Mesothelial cell of epicardium (in vitro differentiated cells): ENCODE measurements at places on chromosomes 6 and 20. TPM values are rescaled to one million over a fixed set of nuclear protein-coding genes. Genes with fewer than 3 reads are reported as not detected.

TOX2 gene
- 0.64 to 0.94 TPM (median 0.70 TPM) in 3 replicates for total RNA-seq

BCAS1 gene
- total RNA-seq, result 0.18 to 0.20 TPM (median 0.20 TPM) in 3 replicates

GHRH gene
- not detected in 3 replicates for total RNA-seq

BCAS4 gene
- 12.9 to 15.9 TPM (median 15.2 TPM) in 3 replicates for total RNA-seq

HLA-DQA1 gene
- not detected in 3 replicates for total RNA-seq

FRS3 gene
- total RNA-seq, result 5.8 to 6.8 TPM (median 6.3 TPM) in 3 replicates

DNA sequence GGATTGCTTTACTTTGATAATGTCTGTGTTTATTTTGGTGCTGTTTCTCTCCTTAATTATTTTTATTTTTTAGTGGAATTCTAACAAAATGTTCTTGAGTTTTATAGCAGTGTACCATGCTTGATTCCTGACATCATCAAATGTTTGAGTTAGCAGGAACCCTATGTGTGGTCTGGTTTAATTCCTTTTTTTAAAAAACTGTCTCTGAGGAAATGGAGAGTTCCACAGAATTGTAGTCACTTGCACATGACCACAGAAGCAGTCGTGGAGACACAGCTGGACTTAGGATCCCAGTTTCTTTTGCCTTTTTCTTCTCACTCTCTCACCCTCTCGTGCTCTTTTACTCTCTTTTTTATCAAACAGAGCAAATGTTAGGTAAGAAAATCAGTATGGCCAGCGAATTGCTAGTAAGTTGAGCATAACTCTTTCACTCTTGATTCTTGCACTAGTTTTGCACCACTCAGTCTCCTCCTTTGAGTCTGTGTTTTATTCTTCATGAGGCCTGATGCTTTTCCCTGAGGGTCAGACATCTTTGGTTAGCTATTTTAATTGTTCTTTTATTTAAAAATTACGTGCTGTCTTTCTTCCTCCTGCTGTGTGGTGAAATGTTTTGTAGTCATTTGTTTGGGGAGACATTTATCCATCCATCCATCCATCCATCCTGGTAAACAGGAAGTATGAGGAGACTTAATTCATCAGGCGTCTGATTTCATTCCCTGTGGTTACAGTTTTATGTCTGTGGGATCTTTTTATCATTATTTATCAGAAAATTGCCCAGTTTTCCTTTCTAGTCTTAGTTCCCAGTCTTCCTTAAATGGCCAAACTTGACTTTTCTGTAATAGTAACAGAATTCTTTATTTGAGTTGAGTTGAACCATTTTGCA is 83.0 kb downstream of the SCAF8 start:
- no peak for DNase-seq

DNA sequence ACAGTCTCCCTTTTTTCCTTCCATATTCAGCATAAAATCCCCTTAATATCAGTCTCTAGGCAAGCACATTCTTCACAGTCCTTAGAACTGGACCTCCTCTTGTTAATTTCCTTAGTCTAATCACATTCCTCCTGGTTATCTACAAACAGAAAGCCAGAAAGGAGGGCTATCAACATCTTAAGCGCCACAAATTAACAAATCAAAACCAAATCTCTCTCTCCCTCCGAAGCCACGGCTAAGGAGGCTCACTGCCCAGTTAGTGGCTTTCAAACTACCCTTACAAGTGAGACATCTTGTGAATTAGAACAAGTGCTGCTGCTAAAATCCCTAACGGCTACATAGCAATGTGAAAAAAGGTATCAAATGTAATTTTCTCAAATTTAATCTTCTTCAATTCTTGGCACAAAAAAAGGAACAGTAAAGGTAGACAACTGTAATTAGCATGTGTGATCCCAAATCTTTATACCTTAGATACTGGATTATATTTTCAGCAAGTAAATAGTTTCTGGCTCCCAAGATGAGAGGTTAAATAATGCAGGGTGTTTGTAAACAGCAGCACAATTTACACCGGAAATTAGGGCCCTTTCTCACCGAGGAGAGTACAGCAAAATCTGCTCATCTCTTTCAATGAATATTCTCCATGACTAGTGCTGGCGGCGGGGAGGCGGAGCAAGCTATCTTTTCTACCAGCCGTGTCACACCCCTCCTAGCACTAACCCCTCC is 1.4 kb upstream of the TRIM39 start:
- DNase-seq, result peak; percentile 45

DNA sequence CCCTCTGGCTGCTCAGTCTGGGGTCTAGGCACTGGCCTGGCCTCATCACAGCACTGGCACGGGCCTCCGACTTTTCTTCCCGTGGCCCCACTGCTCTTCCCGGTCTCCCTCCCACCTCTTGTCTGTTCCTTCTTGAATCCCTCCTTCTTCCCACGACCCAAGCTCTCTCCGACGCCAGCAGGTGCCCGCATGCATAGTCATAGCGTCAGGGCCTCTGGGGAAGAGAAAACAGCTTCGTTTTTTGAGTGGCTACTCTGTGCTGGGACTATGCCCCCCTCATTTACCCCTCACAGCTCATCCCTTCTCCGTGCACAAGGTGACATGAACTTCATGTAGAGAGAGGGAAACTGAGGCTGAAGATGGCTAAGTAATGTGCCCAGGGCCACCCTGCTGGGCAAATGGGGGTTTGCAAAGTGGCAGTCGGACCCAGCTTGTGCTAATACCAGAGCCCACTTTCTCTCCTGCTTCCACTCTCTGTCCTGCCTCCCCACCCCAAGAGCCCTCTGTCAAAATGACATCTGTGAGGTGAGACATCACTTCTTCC is 59.2 kb downstream of the SYNJ2 start:
- no peak for DNase-seq

DNA sequence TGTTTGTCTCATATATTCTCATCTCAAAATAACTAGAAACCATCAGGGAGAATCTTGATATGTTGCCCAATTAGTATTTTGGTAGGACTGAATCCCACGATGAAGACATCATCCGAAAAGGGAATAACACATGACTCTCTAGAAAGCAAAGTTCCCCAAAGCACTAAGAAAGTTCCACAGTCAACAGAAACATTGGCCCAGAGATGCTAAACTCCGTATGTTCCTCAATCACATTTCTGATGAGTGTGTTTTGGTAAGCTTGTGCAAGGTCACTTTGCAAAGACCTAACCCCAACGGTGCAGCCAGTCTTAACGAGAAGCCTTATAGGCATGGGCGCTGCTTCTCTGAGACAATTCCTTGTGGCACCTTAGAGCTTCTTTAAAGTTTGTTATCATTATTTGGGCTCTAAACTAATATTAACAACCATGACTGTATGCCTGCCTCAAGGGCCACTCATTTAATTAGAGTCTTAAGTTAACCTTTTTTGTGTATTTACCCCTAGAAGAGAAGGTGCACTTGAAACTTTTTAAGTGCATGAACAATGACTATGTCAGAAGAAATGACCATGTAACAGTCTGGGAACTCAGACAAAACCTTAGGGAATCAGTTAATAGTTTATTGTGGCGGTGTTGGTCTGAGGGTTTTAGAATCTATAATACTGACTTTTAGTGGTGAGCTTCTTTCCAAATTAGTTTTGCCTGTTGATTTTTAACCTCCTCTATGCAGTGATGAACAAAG is 202.0 kb upstream of the RAB32 start:
- no peak for DNase-seq

GRCh38 chr6:46393940-46394337 is 97.3 kb downstream of the RCAN2 start:
- DNase-seq, result no peak

- no peak for DNase-seq
Observed at GRCh38 chr6:142367501-142368018, 65.8 kb downstream of the ADGRG6 start.

GRCh38 chr6:136752554-136752953 is 39.7 kb downstream of the MAP3K5 start:
- no peak for DNase-seq

- no peak for DNase-seq
Observed at GRCh38 chr6:318243-318890, 26.1 kb downstream of the DUSP22 start.

DNA sequence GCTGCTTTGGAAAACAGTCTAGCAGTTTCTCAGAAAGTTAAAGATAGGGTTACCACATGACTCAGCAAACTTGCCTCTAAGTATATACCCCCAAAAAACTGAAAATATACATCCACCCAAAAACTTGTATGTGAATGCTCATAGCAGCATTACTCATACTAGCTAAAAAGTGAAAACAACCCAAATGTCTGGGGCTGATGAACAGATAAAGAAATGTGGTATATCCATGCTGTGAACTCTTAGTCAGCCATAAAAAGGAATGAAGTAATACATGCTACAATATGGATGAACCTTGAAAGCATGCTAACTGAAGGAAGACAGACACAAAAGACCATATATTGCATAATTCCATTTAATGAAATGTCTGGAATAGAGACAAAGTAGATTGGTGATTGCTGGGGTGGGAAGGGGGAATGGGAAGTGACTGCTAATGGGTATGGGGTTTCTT is 79.9 kb upstream of the GLP1R start:
- DNase-seq, result no peak

DNA sequence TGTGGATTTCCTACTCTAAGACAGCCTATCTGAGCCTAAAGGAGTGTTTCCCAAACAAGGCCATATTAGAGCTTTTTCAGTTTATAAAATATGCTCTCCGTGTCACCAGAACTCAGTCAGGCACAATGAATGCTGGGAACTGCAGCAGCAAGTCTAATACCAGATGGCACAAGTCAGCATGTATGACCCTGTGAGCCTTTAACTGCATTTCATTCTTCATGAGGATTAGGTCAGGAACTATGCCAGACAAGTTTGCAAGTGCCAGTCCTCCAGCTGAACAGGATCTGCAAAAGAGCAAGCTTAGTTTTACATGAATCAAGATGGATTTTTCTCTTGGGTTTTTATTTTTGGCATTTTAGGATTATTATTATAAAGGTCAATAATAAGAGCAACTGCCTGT is 66.7 kb upstream of the SAMD5 start:
- no peak for DNase-seq

- no peak for DNase-seq
Observed at GRCh38 chr20:33897313-33897912, 86.3 kb downstream of the CHMP4B start.

DNA sequence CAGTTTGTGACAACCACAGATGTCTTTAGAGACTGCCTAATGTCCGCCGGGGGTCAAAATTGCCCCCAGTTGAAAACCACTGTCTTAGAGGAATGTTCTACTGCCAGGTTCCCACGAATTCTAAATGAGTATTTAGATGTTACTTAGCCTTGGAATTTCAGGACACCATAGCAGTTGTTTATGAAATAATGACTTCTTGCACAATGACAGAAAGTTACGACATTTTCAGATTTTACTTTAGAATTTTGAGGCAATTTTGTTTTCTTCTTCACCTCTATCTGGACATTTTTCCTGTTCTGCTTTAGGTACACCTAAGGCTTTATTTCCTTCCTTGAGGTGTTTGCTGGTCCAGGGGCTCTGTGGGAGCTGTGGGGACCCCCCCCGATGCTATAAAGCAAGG is 83.4 kb downstream of the CCDC170 start:
- DNase-seq, result no peak

GRCh38 chr20:13810446-13810845 is 25.6 kb downstream of the NDUFAF5 start:
- no peak for DNase-seq

DNA sequence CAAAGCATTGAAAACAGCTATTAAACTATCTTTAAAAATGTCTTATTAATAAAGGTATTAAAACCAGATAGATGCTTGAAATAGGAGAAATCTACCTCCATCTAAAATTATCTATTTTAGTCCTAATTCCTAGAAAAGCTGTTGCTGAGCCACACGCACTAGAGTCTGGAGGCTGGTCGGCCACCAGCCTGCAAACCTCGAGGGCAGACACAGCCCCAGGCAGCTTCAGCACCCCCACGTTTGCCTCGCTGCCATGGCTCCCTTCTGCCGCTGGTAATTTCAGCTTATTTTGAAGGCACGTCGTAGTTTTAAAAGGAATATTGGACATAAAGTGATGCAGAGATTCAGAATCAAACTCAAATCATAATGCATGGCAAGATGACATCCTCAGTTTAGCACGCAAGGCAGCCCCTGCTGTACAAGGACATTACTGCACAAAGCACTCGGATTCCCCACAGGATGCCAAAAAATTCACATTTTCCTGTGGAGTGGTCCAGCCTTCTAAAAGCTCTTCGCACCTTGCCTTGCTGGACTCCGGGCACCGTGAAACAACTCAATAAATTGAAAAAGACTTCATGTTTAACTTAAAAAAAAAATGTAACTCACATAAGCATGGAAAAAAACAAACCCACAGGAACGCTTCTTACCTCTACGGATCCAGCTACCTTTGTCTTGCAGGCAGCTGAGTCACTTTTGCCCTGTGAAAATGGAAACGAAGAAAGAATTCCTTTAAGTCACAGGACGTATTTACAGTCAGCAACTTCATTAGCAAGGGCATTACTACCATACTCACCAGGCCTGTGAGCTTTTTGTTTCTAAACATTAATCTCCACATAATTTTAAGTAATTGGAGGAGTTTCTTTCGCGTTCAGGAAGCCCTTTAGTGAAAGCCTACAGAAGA is 143.4 kb upstream of the RPS6KA2 start:
- DNase-seq, result peak; percentile 34

DNA sequence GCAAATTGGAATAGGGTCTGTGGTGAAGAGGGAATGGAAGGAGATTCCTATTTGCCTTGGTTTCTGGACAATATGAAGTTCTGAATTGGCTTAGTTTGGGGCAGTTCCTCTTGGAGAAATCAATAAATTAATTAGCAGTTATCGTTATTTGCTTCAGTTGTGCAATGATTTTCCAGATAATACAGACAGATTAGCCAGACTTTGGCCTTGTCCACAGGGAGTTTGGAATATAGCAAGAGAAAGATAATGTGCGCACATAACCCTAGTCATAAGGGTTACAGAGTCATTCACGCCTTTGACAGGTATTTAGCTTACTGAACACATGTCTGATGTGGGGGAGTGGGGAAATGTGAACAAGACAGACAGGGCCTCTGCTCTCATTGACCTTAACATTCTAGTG is 1.3 kb downstream of the ATRN start:
- no peak for DNase-seq

DNA sequence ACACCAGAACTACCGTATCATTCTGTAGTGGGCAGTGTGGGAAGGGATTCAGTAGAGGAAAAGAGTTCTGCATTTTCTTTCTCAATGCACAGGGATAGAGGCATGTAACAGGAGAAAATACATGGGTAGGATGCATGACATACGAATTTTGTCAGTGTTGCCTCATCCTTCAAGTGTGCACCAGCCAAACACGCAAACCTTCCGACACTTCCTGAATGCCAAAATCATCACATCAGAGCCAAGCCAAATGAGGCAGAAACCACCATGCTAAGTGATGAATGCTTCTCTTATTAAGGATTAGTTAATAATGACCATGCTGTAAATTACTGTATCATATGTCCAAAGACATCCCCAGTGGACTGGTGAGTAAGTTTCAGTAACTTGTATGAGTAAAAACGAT is 27.3 kb downstream of the RAMACL start:
- DNase-seq, result no peak

DNA sequence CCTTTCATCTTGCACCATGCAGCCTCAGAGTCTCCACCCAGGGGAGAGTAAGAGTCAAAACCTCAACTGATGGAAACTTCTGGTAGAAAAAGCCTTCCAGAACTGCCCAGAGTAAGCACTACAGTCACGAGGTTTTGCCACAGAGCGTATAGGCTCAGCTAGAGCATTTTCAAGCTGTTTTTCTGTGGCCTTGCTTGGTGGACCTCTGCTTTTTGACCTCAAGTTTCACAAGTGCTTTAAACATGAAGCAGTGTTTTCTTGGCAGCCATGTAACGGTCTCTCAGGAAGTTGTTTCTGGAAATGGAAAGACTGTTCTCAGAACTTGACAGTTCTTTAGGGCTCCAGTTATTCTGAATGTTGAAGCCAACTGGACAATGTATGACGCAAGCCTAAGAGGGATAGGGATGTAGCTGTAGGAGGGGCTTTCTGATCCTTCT is 146.5 kb downstream of the ZDHHC14 start:
- no peak for DNase-seq

GRCh38 chr20:62030357-62030756 is 35.3 kb downstream of the TAF4 start:
- DNase-seq, result no peak
